ENCODE measurements at places on chromosomes 5 and 9.

DNA sequence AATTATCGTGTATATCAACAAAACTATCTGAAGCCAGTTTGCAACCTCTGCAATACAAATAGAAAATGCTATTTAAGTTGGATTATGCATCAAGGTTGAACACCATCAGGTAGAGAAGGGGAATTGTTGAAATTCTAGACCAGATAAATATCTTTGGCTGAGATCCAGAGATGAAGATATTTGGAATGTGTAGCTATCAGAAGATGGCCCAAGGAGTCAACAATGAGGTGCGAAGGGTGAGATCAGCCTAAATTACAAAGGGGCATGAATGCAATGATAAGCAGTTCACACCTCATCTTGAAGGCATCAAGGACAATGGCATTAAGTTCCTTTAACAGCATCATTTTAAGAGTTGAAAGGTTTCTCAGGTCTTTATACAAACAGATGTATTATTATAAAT, 572.1 kb upstream of the DMAC1 start:
- DNase-seq: no peak

GRCh38 chr9:20477940-20478620, 144.2 kb downstream of the MLLT3 start:
- no peak for DNase-seq

GRCh38 chr5:148514344-148514743, 130.6 kb downstream of the FBXO38 start:
- DNase-seq: no peak

DNA sequence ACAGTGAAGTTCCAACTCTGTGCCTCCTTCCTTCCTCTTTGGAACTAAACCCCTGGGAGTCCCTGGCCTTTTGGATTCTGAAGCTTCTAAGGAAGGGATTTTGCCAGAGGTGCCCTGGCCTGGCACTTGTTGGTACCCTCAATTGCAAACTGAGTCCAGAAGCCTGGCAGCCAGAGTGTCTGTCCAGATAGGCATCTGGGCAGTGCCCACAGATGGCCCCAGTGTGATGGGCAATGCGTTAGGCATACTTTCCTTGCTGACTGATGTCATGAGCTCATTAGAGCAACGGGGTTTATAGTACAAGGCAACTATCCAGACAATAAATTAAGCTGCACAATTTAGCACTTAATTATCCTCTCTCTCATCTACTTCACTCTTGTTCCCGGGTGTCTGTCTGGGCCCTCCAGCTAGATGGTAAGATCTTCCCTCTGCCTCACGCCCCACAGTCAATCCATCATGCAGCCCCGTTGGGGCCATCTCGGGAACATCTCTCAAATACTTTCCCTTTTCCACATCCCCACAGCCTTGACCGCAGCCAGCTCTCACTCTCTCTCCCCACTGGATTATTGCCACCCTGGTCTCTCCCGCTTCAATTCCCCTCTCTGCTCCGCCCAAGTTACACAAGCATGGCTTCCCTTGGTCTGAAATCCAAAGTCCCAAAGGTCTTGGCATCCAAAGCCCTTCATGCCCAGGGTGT, 157.5 kb upstream of the SMIM23 start:
- peak; percentile 21 for DNase-seq

DNA sequence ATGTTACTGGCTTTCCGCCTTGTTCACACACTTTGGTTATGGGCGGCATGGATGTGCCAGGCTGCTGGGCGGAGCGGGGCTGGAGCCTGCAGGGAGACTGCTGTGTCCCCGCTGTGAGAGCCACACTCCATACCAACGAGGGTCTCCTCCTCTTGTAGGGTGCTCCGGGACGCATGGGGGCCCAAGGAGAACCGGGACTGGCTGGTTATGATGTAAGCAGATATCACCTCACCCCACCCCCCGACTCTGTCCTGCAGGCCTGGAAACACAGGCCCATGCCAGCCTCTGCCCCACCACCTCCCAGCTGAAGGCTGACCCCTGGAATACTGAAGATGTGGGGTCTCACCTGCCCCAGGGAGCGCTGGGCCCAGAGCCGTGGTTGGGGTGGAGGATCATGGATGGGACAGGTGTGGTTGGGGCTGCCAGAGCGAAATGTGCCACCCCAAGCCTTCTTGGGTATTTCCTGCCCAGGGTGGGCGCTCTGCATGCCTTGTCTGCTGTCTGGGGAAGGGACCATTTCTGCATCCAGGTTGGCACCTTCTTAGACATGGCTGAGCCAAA, 39.3 kb upstream of the ORM1 start:
- peak; percentile 42 for DNase-seq

DNA sequence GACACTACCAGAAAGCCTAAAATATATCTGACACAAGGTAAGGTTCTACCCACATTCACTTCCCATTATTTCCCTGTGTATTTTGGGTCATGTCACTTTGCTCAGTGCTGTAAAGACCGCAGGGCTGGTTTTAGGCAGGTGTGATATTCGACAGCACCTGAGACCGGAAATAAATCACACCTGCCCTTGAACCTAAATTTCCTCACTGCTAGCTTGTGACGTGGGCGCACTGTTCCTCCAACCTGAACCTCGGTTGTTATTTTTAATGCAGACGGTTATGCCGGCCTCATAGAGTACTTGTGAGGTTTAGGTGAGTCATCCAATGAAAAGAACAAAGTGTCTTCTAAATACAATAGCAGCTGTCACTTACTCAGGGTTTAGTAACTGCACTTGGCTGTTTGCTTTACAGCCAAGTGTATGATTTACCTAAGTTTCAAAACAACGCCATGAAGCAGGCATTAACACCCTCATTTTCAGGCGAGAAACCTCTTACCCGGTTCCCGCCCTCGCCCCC, 20.7 kb upstream of the ZNF782 start:
- DNase-seq: no peak

DNA sequence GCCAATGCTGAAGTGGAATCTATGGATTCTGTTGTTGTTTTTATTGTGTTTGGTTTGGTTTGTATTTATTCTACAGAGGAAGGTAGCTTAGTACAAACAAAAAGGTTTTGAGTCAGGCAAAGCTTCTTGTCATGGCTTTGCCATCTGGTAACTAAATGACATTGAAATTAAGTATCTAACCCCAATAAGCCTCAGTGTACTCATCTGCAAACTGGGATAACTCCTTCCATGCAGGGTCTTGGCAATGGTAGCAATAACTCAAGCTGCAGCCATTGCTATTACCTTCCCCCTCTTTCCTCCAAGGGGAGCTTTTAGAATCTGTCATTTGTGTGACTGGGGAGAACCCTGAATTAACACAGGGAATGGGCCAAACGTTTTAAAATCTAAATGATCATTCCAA, 79.7 kb downstream of the PLAC8L1 start:
- DNase-seq: no peak

DNA sequence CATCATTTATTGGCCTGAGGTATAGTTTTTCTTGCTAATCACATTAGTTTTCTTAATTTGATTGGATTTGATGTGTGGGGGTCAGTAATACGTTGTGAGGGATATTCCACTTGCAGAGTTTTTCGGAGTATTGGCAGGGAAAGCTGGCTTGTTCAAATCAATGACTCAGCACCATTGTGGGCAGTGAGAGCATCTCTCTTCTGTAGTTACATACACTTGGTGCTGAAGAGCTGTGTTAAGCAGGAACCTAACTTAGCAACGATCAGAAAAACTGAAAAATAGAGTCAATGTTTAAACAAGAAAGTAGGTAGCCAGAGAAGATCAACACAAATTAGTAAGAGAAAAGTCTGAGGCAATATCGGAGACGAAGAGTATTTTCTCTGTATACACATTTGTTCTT, 344.6 kb upstream of the EDIL3 start:
- no peak for DNase-seq

- DNase-seq: no peak
Measured at GRCh38 chr5:111635151-111635902, 121.7 kb downstream of the NREP start.

GRCh38 chr5:905139-905642, 12.5 kb downstream of the TRIP13 start:
- no peak for DNase-seq

DNA sequence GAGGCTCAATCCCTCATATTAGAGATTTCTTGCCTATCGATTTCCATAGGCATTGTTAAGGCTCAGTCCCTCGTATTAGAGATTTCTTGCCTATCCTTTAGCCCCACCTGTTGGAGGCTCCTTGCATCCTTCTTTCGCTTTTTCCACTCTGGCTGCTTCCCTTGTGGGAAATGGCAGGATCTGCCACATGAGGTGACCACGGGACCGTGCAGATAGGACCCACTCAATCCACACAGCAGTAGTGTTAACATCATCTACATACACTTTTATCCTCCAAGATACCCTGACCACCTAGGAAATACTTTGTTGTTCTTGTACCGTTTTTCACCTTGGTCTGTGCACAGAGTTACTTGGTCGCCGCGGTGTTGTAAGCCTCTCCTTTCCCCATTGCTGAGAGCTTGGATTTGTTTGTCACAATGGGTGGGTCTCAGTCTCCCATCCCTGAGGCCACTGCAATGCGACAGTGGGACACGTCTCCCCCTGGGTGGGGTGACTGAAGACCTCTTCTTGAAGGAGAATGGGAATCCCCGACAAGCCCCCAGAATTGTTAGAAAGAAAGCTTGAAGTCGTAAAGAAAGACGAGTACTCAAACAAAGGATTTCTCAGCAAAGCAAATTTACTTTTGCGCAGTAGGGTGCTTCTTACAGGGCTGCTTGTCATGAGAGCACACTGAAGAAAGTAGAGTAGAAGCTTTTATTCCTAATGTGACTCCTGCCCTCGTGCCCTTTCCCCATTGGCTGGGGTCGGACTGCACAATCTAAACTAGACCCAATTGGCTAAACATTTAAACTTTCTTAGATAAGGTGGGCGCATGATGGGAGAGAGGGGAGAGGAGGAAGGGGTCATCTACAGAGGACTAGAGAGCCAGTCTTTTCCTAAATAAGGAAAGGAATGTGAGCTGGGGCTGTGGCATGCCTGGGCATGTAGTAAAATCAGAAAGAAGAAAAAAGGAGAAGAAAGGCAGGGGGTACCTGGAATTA, 19.8 kb downstream of the IFT74 start:
- no peak for DNase-seq

GRCh38 chr9:69801989-69802388, 18.6 kb upstream of the CFAP95 start:
- DNase-seq: no peak

DNA sequence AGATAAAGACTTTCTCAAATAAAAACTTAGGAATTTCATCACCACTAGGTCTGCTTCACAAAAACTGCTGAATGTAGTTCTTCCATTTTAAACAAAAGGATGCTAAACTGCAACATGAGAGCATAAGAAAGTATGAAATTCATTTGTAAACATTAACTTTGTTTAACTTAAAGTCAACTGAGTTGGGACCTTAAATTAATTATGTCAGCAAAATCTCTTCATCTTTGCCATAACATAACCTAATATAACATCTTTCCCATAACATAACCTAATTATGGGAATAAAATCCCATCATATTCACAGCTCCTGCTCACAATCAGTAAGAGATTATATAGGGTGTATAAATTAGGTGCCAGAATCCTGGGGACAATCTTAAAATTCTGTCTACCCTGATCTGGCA, 78.8 kb upstream of the PCSK5 start:
- DNase-seq: no peak

- no peak for DNase-seq
Measured at GRCh38 chr9:3903273-3903672, 377.5 kb upstream of the RFX3 start.

GRCh38 chr9:77731008-77731698, 83.0 kb upstream of the GNA14 start:
- peak; percentile 24 for DNase-seq

- DNase-seq: no peak
Measured at GRCh38 chr9:116604251-116604650, 82.9 kb upstream of the TRIM32 start.

DNA sequence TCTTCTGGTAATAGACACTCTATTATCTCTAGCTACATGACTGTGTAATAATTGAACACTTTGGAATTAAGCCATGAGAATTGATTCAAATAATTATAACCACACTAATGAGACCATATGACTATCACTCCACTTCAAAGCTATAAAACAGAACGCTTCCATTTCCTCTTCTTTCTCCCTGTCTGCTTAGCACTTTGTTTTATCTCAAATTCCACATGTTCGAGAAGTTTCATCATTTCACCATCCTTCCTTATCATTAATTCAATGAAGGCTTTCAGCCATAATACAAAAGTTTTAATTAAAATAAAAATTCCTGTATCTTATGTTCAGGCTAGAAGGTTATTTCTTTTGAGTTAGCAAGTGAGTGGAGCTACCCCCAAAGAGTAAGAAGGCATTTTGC, 7.4 kb upstream of the DCTN4 start:
- DNase-seq: no peak

GRCh38 chr9:116490321-116490720, 196.8 kb upstream of the TRIM32 start:
- DNase-seq: no peak

- DNase-seq: no peak
Measured at GRCh38 chr5:17991775-17992174, 357.5 kb downstream of the TAF11L14 start.

DNA sequence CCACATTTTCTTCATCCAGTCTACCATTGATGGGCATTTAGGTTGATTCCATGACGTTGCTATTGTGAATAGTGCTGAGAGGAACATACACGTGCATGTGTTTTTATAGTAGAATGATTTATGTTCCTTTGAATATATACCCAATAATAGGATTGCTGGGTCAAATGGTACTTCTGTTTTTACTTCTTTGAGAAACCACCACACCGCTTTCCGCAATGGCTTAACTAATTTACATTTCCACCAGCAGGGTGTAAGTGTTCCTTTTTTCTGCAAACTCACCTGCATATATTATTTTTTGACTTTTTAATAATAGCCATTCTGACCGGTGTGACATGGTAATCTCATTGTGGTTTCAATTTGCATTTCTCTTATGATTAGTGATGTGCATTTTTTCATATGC, 82.2 kb upstream of the RFX3 start:
- DNase-seq: no peak

GRCh38 chr9:115690786-115691496, 462.6 kb upstream of the PAPPA start:
- DNase-seq: no peak

- DNase-seq: no peak
Measured at GRCh38 chr9:13929013-13929412, 384.9 kb downstream of the NFIB start.

GRCh38 chr9:131815970-131816873, 76.3 kb upstream of the RAPGEF1 start:
- DNase-seq: no peak

- no peak for DNase-seq
Measured at GRCh38 chr9:23779220-23779619, 46.8 kb downstream of the ELAVL2 start.

DNA sequence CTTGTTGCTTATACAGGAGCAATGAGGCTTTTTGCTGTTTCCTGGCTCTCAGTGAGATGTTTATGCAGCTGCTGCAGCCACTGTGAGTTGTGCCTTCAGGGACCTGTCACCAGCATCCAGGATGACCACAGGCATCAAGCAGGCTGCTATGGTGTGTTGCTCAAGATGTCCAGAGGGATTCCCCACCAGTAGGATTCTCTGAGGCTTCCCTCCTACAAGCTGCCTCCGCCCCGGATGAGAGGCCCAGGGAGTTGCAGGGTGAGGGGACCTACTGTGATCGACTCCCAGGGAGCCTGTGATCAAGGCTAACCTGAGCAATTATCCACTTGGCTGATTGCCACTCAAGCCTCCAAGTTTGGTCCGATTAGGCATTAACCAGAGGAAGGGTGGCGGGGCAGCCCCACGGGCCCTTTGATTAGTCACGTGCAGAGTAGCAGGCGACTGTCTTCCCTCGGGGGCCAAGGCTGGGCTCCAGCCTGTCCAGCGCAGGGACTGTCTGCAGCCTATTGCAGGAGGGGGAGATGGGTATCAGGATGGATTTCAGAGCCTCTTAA, 1.8 kb upstream of the FAT2 start:
- DNase-seq: no peak

Data from psoas muscle (tissue), 8 donors.